ENCODE measurements at places on chromosomes 11 and 22. TPM values are rescaled to one million over a fixed set of nuclear protein-coding genes. Genes with fewer than 3 reads are reported as not detected.
A peak's percentile ranks its signal among the peaks of the same experiment; 100 is the strongest.

DNA sequence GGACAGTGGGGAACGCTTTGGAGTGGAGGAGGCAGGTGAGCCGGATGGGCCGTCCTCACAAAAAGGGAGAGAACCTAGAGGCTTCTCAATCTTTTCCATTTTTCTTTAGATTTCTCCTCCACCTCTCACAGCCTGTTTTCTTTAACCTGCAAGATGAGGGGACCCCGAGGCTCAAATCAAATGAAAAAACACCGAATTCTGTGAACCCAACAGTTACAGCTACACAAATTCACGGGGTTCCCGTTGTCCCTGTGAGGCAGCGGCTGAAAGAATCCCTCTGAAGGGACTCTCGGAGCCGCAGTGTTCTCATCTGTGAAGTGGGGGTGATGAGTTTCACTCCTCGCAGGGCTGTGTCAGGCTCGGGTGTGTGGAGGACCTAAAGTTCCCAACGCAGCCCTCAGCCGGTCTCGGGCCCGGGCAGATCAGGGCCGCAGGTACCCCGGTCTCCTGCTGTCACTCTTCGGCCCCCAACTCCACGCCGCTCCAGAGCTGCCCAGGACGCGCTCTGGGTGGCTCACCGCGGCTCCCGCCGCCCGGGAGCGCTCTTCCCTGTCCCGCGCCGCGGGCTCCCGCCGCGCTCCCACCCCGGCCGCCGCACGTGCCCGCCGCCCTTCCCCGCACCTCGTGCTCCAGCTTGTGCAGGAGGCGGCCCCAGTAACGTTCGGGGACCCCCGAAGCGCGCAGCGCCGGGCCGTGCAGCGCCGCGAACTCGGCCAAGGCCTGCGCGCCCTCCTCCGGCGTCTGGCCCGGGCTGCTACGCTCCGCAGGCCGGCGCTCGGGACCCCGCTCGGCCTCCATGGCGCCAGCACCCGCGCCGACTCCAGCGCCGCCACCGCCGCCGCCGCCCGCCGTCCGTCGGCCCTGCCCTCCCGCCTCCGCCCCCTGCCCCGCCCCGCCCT is at the start of gene TTLL12:
TSS of gene TTLL12 (minus strand) at position 863 of the 899 bp plus-strand sequence. CDS start at position 798, 65 bp downstream.
- peak; percentile 62 for DNase-seq

DNA sequence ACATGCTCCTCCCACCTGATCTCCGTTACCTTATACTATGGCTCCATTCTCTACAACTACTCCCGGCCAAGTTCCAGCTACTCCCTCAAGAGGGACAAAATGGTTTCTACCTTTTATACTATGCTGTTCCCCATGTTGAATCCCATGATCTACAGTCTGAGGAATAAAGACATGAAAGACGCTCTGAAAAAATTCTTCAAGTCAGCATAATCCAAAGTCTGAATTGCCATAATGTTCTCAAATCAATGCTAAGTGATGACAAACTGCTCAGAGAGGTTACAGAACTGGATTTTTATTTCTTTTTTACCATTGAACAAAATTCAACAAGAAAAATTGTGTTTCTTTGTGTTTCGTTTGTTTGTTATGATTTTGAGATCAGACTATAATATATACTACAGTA is 7.6 kb downstream of the OR9G4 start:
- no peak for DNase-seq

- no peak for DNase-seq
Measured at GRCh38 chr22:30028731-30029130, 51.5 kb upstream of the HORMAD2 start.

GRCh38 chr11:129747071-129747470 is 68.6 kb upstream of the TMEM45B start:
- DNase-seq, result no peak

Gene FAT3
- 0.16 TPM for total RNA-seq

DNA sequence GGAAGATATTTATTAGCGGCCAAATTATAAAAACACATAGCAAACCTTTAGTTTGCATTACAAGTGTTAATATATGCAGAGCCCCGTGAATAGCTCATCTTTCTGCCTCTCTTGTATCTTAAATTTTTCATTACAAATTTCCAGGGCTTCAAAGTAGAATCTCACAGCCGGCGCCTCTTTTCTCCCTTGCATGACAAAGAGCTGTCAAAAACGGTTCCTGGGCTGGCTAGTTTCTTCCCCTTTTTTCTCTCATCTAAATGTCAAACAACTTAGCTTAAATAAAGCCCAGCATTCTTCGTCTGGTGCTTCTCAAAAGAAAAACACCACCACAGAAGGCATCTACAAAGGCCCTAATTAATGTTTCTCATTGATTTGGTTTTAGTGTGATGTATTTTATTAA is 253.0 kb downstream of the INSC start:
- no peak for DNase-seq

GRCh38 chr11:115921986-115922385 is 417.8 kb upstream of the CADM1 start:
- no peak for DNase-seq

Gene SLC22A6
- total RNA-seq, result not detected

DNA sequence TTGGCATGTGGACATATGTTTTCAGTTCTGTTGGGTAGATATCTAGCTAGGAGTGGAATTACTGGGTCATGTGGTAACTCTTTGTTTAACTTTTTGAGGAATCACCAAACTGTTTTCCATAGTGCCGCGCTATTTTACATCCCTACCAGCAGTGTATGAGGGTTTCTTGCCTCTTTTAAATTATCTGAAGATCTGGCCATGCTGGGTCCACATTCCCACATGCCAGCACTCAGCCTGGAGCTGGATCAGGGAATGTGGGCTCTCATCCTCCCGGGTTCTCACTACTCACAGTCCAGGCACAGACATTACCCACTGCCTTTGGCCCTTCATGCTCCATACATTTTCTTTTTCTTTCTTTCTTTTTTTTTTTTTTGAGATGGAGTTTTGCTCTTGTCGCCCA is 44.6 kb downstream of the RBX1 start:
- DNase-seq, result no peak

GRCh38 chr11:15970506-15971214 is 385.7 kb downstream of the SOX6 start:
- no peak for DNase-seq
